ENCODE measurements at places on chromosomes 12 and 14. TPM values are rescaled to one million over a fixed set of nuclear protein-coding genes. Genes with fewer than 3 reads are reported as not detected.

DNA sequence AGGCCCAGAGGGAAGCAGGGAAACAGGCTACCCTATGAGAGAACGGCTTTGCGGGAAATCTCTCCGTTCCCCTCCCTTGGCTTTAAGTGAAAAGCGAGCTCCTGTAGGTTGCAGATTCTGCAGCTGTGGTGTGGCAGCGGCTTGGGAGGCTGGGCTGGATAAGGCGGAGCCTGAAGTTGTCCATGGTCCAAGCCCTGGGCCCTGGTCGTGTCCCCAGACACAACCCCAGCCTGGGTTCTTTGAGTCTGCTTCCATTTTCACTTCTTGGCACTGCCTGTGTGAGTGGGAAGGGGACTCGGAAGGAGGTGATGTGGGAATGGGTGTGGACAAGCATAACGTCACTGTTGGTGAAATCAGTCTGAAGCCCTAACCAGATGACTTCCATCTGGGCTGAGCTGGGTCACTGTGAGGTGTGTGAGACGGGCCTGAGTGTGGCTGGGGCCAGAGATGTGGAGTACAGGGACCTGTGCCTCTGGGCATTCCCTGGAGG is 43.0 kb upstream of the CTDSP2 start:
- peak; percentile 99 for DNase-seq

GRCh38 chr14:30077946-30078345 is 150.3 kb upstream of the PRKD1 start:
- no peak for DNase-seq

- no peak for DNase-seq
Measured at GRCh38 chr12:89454080-89454848, 70.3 kb downstream of the GALNT4 start.

The COPZ1 gene
- polyA plus RNA-seq: 324 TPM

DNA sequence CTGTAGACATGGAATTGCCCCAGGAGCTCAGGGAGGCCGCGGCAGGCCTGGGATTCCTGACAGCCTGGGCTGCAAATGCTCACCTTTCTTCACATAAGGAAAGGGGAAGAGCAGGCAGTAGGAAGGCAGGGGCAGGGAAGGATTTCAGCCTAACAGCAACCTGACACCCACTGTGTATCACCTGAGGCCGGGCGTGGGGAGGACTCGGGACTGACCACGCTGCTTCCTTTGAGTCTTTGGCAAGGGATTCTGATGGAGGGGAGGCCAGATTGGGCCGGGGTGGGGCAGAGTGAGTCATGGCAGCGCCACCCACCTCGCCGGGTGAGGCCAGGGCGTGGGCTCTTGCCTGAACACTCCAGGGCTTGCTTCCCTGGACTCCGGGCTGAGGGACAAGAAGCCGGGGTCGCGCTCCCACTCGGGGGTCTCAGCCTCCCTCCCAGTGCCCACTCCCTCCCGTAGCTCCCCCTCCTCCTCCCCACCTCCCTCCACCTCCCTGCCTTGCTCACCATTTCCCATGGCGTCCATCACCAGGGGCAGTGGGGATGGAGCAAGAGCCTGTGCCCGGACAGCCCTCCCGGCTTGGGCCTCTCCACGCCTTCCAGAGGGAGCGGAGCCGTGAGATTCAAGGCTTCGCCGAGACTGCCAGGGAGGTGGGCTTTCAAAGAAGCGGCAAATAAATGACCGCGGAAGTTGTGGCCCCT is 247.9 kb upstream of the RTL1 start:
- DNase-seq: no peak
